Posterior cingulate gyrus (tissue), 11 donors: ENCODE measurements at places on chromosomes 3 and 15.

DNA sequence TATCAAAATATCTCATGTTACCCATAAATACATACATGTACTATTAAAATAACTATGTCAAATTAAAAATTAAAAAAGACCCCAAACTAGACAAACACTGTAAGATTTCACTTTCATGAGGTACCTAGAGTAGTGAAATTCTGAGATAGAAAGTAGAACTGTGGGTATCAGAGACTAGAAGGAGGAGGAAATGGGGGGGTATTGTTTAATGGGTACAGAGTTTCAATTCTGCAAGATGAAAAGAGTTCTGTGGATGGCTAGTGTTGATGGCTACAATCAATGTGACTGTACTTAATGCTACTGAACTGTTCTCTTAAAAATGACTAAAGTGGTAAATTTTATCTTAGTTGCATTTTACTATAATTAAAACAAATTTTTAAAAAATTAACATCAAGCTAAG lies 36.6 kb downstream of the RFX7 start:
- no peak for DNase-seq

- no peak for DNase-seq
These were observed 157.5 kb downstream of the GABRB3 start for GRCh38 chr15:26615188-26615926.

DNA sequence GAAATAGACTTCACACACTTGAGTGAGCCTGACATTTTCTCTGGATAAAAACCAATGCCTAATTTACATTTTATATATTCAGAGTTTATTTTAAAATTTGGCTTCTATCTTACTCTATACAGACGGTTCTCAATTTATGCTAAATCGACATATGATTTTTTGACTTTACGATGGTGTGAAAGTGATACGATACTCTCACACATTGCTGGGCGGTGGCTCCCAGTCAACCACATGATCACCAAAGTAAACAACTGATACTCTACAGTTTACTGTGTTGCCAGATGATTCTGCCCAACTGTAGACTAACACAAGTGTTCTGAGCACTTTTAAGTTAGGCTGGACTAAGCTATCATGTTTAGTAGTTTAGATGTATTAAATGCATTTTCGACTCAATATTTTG lies 25.1 kb upstream of the GADL1 start:
- DNase-seq = no peak

DNA sequence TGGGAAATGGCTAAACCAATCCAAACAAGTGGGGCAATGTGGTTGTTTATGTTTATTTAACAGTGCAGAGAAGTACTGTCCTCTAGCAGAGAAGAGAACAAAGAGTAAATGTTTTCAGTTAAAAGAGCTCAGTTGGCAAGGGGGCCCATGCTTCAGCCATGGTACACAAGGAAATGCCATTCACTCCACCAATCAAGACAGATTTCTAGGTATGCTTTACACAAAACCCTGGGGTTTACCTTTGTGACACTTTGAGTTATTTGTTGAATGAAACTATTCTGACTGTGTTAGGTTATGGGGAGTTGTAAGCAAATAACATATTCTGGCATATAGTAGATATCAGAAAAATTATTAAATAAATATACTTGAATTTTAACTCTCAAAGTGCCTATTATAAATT lies 228.5 kb upstream of the MME start:
- no peak for DNase-seq

- DNase-seq = no peak
These were observed 405.4 kb upstream of the TBL1XR1 start for GRCh38 chr3:177602601-177603147.

DNA sequence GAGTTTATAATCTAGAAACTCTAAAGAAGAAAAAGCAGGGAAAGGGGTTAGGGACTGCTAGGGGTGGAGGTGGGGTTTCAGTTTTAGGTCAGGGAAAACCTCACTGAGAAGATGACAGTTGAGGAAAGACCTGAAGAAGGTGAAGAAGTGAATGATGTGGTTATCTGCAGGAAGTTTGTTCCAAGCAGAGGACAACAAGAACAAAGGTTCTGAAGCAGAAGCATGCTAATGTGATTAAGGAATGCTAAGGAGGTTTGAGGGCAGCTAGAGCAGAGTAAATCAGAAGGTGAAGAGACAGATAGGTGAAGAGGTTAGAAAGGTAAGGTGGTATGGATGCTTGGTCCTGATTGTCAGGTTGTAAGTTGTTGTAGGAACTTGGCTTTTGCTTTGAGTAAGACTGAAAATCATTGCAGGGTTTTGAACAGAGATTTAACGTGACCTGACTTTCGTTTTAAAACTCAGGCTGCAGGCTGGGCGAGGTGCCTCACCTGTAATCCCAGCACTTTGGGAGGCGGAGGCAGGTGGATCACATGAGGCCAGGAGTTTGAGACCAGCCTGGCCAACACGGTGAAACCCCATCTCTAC lies 8.6 kb downstream of the OXSR1 start:
- no peak for DNase-seq

DNA sequence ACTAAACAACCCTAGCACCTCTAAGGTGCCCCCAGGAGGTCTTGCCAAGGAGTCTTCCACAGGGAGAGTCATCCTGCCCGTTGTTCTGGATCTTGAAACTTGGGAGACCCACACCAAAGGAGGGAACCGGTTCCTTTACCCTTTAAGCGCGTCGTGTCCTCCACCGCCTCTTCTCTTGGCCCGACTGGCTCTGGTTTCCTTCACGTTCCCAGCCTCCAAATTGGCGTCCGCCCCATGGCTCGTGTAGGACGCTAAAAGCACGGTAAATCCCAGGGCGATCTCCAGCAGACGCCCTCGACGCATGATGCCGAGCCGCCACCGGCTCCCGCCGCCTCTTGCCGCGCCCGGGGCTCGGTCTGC lies 1.1 kb downstream of the FBN1 start:
- DNase-seq = no peak

DNA sequence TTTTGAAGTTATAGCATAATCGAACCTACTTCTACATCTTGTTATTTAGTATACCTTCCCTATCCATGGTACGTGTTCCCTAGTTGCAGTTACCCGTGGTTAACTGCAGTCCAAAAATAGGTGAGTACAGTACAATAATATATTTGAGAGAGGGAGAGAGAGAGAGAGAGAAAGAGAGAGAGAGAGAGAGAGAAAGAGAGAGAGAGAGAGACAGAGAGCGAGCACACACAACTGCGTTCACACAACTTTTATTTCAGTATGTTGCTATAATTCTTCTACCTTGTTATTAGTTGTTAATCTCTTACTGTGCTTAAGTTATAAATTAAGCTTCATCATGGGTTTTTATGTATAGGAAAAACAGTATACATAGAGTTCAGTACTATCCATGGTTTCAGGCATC lies 928.1 kb downstream of the TUSC7 start:
- DNase-seq = no peak

DNA sequence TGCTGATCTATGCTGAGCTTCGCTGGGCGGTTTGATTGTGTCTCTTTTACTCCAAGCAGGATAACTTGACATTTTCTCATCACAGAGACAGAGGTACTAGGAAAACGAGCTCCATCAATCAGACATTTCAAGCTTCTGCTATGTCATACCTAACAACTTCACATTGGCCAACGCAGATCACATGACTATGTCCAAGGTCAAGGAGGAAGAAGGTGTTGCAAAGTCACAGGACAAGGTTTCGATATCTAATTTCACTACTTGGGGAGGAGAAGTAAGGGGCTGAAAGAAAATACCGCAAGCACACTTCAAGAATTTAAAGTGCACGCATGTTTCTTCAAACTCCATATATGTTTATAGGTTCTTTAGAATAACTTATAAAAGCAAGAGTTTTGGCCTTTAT lies 425.8 kb downstream of the CHL1 start:
- no peak for DNase-seq

DNA sequence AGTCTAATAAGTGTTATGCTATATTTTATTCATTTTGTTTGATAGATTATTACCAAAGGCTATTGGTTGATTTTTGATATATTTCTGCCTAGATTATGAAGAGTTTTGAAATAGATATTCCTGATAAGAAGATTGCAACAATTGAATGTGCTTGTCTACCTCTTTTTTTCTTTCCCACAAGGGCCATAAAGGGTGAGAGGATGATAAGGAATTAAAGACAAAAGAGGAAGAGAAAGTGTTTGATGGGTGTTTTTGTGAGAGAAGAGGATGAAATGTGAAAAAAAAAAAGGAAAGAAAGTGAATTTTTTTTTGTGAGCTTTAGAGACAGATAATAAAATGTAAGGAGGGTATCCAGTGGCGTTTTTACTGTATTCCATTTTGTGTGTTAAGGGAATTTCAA lies 244.4 kb downstream of the CHST2 start:
- DNase-seq = no peak

- no peak for DNase-seq
These were observed 107.3 kb downstream of the RFTN1 start for GRCh38 chr3:16406166-16406565.

DNA sequence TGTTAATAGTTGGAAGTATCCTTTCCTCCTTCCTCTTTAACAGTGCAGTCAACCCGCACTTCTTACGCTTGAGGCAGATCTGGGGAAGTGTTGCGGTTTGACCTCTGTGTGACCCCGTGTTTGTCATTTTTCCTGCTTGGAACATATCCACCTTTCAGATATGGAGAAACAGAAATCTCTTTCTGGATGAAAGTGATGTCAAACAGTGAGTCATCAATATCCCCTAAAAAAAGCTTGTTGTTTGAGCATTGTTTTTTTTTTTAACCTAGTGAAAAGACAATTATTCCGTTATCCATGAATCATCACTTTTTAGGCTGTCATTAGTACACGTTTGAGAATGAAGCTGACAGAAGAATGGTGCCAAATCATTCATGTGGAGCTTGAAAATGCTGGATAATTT lies 293.7 kb downstream of the ARPP21 start:
- DNase-seq = no peak

- DNase-seq = no peak
These were observed 186.6 kb downstream of the SQOR start for GRCh38 chr15:45821390-45821789.

DNA sequence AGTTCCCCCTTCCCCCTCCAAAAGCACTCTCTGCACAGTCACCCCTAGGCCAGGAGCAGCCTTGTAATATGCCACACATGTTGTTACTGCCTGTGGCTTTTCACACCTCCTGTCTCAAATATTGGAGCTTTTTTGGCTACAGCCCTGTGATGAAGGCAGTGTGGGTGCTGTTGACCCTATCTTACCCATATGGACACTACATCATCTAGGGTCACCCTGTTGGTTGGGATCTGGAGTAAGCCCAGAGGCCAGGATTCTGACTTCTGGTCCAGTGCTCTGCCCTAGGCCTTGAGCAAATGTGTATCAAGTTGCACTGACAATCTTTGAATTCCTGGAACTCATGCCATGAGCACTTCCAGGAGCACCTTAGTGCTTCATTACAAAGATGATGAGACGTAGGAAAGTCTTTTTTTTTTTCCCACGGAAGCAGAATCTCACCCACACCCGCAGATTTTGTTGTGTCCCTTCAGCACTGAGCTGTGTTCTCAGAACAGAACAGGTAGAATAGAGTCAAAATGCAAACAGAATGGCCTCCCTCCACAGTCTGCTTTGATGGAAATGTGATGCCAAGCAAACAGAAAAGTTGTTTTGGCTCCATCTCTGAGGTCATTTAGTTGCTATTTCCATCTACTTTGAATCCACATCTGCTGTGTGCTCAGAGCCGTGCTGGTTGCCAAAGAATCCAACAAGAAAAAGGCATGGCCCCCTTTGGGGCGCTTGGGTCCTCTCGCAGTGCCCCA lies 49.6 kb downstream of the SMAD3 start:
- no peak for DNase-seq

GRCh38 chr15:85752124-85752475 lies 42.6 kb downstream of the KLHL25 start:
- no peak for DNase-seq

GRCh38 chr3:159252772-159253384 lies 451.0 kb downstream of the MFSD1 start:
- DNase-seq = no peak

GRCh38 chr3:6249679-6250078 lies 611.2 kb upstream of the GRM7 start:
- DNase-seq = no peak

- DNase-seq = no peak
These were observed 10.6 kb downstream of the LRIG1 start for GRCh38 chr3:66490214-66490613.

DNA sequence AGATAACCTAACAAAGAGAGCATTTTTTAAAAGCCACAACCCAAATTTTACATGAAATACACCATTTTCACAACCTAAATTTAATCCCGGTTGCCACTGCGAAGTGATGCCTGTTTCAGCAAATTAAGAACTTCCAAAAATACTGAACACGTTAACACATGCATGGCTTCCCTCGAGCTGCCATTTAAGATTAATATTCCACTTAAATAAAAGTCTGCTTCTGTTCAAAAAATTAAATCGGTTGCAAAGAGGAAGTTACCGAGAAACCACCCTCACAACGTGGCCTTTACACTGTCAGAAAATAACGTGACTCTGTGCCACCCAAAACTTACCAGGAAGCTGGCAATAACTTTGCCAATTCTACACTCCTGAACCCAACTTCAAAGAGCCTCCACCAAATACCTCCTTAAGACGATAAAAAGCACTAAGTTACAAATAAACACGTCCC lies 1.2 kb downstream of the TBL1XR1 start:
- no peak for DNase-seq

DNA sequence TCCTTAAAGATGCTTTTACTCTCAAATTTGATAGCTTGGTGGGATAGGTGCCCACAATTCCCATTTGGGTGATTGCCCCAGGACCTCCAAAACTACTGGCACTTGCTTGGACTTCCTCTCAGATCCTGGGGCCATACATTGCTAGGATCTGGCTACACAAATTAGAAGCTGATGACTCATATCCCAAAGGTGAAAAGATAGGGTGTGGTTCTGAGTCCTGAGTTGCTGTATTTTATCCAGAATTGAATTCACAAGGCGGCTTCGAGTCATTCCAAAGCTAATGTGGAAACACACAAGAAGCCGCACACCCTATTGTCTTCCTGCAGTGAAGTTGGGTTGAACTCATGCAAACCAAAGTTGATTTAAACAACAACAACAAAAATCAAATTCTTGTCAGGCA lies 53.4 kb downstream of the DUT start:
- DNase-seq = no peak

DNA sequence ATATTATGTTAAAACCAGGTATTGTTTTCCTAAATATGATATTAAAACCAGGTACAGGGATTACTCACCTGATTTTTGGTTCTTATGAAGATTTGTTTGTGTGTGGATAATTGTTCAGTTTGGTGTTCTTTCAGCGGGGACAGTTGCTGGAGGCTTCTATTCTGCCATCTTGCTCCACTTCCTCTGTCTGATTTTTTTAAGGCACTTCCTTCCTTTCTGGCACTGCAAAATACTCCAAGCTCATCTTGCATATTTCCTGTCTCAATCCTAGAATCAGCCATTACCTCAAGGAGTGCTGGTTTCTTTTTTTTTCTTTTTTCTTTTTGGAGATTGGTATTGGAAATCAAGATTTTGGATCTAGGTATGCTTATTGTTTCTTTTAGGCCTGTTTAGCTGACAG lies 229.9 kb downstream of the SV2B start:
- no peak for DNase-seq
